HCT116 (cell line): ENCODE measurements at places on chromosomes 16 and 17.
A peak's percentile ranks its signal among the peaks of the same experiment; 100 is the strongest.

DNA sequence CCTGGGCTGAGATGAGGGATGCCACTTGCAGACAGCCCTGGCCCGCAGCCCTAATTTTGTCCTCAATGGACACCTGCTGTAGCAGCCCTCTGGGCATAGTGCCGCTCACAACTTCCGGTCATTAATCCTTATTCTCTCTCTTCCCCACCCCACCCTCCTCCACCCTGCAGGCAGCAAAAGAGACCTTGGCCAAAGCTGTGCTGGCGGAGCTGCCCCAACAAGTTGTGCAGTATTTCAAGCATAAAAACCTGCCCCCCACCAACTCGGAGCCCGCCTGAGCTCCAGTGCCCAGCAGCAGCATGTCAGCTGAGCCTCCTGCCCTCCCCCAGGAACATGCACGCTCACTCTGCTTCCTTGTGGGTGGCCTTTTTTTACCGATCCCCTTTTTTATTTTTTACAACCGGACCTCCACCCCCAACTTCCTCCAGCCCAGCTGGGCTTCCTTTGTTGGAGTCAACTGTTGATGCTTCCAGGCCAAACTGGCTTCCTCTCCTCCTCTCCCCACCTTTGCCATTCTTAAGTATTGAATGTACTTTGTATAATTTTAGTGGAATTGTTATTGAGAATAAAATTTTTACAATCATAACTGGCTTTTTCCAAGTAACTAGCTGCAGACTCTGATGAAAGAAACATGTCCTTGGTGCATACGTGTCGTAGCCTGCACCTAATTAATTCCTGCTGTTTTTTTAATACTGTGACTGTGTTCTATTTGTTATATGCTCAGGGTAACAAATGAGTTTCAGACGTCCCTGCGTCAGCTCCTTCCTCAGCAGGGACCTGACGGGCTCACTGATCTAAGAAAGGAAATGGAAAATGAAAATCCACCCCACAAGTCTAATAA, 38.2 kb downstream of the PSME3IP1 start:
- no peak for DNase-seq

DNA sequence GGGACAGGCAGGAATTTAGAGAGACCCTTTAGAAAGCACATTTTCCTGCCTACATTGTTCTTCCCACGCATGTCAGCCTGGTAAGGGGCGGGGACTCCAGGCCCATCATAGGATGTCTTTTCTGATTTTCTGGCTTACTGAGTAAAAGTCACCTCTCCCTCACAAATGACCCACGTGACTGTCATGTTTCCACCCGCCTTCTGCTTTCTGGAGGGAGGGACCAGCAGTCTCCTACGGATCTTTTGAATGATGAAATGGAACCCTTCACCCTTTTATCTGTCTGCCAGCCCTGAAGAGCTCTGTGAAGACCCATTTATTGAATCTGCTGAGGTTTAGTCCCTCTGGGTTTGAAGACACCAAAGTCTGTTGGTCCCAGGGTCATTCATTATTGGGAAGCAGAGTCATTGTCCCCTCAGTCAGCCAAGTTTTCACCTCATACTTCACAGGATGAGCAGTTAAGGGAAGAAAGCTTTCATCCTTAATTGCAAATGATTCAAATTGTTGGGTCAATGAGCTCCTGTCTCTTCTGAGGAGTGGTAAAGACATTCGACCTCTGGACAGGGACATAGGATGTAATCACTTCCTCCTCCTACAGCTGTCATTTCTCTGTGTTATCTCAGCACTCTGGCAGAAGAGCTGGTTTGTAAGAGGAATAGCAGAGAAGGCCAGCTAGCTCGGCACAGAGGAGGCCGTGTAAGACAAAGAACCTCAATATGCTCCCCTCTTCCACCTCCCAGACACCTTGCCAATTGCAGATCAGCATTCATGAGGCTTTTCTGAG, 446.1 kb downstream of the HS3ST3B1 start:
- DNase-seq = no peak

- no peak for DNase-seq
These were observed 65.9 kb downstream of the HIC1 start for GRCh38 chr17:2120586-2121335.

- no peak for DNase-seq
These were observed 201.0 kb upstream of the TNRC6C start for GRCh38 chr17:77757561-77757898.

GRCh38 chr17:68085771-68086381, 50.3 kb downstream of the KPNA2 start:
- DNase-seq = no peak

GRCh38 chr17:8285270-8286181, 2.9 kb upstream of the RANGRF start:
- no peak for DNase-seq

DNA sequence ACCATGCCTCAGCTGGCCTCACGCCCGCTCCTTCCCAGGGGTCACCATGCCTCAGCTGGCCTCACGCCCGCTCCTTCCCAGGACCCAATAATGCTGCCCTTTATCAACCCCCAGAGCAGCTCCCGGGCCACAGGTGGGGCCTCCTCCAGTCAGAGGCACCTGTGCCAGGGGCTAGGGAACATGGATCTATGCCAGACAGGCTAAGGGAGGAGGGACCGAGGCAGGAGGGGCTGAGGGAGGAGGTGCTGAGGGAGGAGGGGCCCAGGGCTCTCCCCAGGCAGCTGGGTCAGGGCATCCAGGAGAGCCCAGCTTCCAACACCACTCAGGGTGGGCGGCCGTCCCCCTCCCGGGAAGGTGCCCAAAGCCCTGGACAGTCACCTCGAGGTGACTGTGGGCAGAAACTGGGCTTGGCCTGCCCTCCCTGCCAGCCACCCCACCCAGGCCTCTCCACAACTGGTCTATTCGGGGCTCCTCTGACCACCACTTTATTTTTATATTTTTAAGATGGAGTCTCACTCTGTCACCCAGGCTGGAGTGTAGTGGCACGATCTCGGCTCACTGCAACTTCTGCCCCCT, 19.4 kb downstream of the UTS2R start:
- no peak for DNase-seq

DNA sequence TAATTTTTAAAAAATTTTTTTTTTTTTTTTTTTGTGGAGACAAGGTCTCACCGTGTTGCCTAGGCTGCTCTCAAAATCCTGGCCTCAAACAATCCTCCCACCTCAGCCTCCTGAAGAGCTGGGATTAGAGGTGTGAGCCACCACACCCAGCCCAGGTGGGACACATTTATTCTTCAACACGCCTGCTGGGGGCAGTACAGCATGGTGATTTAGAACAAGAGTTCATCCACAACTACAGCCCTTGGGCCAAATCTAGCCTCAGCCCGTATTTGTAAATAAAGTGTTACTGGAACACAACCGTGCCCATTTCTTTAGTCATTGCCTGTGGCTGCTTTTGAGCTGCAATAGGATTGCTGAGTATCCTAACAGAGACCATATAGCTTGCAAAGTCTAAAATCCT, 92.8 kb downstream of the KATNIP start:
- peak; percentile 7 for DNase-seq

- DNase-seq = no peak
These were observed 19.2 kb downstream of the SDK2 start for GRCh38 chr17:73625006-73625405.

DNA sequence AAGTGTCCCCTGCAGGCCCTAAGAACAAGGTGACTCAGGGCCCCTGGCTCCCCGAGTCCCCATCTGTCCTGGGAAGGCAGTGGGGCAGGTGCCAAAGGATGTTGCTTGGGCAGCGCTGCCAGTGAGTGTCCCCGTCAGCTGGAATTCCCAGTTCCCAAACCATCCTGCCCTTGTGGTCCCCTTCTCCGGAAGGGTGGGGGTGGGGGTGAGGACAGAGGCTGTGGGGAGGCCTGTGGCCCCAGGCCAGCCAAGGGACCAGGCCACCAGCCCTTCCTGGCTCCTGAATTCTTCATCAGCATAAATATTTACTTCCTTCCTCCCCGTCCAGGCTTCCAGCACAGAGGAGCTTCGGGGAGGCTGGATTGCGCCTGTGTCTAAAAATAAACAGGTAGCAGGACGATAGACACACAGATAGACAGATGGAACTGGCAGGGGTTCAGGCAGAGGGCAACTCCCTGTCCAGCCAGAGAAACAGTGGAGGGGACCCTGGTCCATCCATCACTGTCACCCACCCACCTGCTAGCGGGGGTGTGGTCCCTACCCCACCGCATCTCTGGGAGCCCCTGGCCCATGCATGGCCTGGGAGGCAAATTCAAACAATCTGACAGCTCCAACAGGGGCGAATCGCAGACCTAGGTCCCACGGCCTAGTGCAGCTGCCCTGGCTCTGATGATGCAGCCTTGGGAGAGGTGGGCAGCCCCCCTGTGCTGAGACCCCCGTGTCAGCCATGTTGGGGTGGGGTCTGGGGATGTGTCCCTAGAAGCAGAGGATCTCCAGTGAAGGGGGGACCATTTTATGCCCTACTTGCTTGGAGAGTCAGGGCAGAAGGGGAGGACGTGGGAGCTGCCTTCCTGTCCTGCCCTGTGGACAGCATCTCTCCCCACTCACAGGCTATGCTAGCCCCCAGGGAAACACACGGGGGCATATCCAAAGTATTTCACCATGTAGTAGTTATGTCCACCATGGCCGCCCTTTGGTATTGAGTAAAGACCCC, 13.2 kb downstream of the GLIS2 start:
- DNase-seq = no peak

DNA sequence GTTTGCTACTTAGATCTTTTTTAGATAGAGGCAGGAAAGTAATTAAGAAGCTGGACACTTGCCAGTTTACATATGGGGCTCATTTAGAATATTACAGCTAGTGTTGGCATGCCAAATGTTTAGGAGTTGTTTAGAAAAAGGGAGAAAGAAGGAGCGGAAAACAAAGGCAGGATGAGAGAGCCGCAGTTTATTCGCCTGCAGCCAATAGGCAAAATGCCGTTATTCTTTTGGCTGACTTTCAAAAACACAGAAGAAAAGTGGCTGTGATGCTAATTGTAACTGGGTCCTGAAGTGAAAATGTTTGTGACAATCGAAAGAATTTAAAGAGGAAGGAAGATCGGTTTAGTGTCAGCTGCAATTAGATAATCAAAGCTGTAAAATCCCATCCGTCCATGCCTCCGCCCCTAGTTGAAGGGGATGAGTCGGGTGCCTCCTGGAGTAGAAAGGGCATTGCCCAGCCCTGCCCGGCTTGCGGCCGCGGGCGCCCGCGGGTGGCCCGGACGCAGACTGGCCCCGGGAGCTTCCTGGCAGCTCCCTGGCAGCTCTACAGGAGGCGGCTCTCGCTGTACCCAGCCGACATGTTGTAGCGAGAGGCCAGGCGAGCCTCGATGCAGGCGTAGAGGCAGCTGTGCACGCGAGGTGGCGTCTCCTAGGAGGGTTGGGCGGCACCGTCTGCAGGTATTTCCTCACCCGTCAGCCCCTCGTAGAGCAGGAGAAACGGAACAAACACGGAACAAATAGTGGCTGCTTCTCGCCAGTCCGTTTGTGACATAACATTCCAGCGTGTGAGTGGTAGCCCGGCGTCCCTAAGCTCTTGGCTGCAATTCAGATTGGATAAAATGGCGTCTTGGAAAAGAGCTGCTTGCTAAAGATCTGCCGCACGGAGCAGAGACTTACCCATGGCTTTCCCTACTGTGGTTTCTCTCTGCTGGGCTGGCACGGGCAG, 82.2 kb downstream of the TNRC6C start:
- peak; percentile 56 for DNase-seq

DNA sequence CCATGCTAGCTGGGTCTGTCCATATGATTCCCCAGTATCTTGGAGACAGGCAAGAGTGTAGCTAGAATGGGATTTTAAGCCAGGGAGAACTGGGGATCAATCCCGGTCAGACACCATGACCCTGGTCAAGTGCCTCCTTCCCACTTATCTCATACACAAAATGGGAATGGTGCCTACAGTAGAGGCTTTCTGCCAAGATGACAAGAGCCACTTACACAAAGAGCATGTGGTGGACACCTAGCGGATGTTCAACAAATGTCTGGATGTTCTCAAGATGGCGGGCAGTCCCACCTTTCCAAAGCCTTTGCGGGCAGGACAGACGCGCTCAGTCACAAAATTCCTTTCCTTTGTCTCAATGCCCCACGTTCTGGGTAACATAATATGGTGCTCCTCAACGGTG, 57.3 kb downstream of the MAF start:
- no peak for DNase-seq

GRCh38 chr17:7631398-7632380, 1.8 kb downstream of the SHBG start:
- no peak for DNase-seq
